Vein endothelial cell (primary cell): ENCODE measurements at places on chromosomes 1 and 21. TPM values are rescaled to one million over a fixed set of nuclear protein-coding genes. Genes with fewer than 3 reads are reported as not detected.

Gene KRTAP11-1
- not detected in 2 replicates for total RNA-seq

Gene TGFB2
- total RNA-seq = 2.3 and 18.6 TPM in 2 replicates

Gene LRRC40
- 22.9 and 30.1 TPM in 2 replicates for total RNA-seq

Gene MOV10
- total RNA-seq = 62.7 and 65.2 TPM in 2 replicates

Gene CNIH3
- 0.76 and 0.98 TPM in 2 replicates for total RNA-seq

Gene AXDND1
- total RNA-seq = 0.38 TPM in 1 of 2 replicates, not detected in the other

Gene PHLDA3
- 42.5 and 44.5 TPM in 2 replicates for total RNA-seq

Gene AGBL4
- not detected in 2 replicates for total RNA-seq

Gene YY1AP1
- total RNA-seq = 54.5 and 57.6 TPM in 2 replicates

Gene SLC30A10
- not detected in 2 replicates for total RNA-seq

Gene RBM15
- total RNA-seq = 44.7 and 45.4 TPM in 2 replicates
